ENCODE measurements at places on chromosomes 5 and 9.
A peak's percentile ranks its signal among the peaks of the same experiment; 100 is the strongest.

DNA sequence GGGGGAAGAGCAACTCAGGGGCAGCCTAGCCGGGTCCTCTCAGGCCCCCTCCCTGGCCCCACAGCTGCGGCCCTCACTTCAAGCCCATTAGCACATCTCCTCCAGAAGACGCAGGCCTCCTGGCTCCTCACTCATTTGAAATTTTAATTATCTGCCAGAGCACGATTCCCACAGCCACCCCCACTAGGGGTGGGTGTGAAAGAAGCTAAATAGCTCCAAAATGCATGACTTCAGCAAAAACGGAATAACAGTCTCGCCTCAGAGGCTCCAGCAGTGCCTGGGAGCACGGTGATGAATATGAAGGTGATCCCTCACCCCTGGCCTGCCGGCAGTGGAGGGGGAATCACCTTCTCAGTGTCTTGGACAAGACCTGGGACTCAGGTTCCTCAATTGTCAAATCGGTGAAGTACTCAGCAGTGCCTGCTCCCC is 61.1 kb upstream of the HRH2 start:
- DNase-seq, result no peak

DNA sequence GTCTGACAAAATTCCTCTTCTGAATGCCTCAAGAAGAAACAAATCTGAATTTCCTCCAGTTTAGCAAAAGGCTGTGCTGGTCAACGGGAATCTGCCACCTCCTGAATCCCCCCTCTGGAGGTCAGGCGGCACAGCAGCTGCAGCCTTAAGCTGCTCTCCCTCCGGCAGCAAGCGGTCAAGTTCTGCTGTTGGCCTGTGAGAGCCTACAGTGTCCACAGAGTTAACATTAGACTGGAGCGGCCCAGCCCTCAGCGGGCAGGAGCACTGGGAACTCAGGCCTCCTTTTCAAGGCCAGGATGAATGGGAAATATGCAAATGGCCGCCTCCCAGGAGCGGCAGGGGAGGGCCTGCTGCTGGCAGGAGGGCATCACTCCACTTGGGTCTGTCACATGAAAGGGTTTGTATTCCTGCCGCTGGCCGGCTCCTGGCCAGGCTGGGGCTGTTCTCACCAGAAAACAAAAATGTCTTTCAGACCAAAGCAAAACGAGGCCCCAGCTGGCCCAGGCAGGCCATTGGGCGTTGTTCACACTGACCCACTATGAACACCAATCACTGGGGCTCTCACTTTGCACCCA is 8.2 kb downstream of the ACSL6 start:
- no peak for DNase-seq

DNA sequence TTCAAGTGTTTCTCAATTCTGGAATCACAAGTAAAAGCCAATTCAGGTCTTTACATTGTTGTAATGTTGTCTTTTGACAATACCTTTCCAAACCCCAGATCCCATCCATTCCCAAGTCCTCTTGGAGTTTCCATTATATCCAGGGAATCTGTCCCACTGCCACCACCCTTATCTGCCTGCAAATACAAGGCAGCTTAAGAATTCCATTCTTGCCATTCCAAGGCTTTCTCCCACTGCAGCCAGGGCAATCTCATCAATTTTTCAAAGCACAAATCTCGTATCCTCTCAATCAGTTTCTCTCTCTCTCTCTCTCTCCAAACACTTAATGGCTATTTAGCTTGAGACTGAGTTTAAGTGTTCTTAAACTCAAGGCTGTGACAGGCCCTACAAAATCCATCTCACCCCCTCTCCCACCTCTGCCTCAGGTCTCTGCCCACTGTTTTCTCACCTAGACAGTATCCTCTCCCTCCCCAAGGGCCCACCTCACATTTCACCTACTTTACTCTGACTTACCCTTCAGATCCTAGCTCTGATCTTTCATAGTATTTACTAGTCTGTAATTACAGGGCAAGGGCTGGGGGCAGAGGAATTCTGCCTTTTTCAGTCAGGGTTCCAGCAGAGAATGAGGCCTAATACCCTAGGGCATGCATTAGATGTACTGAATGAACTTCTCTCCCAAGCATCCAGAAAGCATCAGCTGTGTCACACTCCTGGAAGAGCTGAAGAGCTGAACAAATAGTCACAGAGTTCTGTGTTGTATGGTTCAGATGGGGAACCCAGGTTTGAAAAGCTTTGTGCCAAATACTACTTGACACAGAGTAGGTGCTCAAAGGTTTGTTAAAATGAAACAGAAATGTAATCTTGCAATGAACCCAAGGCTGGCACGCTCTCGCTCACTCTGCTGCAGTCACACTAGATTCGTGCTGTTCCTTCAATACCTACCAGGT is 46.0 kb downstream of the RAPGEF1 start:
- no peak for DNase-seq

GRCh38 chr5:125700380-125700861 is 722.8 kb upstream of the GRAMD2B start:
- no peak for DNase-seq

- no peak for DNase-seq
Measured at GRCh38 chr9:74770508-74771261, 117.0 kb downstream of the TRPM6 start.

- DNase-seq, result no peak
Measured at GRCh38 chr5:78979909-78980308, 5.2 kb downstream of the ARSB start.

DNA sequence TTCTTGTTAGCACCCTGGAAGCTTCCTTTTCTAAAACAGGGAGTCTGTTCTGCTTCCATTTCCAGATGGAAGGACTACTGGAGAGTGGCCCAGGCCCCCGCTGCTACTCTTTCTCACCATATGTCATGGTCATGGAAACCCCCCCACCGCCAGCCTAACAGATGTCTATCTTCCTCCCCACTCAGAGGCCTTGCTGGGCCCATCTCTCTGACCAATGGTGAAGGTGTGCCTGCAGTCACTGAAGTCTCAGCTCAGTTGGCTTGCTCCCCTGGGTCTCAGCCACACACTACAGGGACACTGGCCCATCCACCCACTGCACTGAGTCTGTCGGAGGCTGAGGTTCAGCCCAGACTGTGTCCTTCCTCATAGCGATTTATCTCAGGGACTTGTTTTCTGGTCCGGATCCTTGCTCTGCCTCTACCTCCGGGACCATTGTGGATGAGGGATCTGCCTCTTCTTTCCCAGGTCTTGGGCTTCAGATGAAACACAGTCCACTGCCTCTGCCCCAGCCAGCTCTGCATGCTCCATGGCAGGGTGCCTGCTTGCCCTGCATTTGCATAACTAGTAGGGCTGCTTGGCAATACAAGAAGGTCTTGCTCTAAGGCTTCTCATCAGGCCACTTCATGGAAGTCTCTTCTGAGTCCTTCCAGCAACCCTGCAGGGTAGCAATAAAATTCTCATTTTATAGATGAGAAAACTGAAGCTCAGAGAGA is 30.8 kb downstream of the GALNT12 start:
- no peak for DNase-seq

- DNase-seq, result no peak
Measured at GRCh38 chr9:128385496-128386460, 14.6 kb downstream of the URM1 start.

- no peak for DNase-seq
Measured at GRCh38 chr5:14153071-14153864, 10.1 kb downstream of the TRIO start.

DNA sequence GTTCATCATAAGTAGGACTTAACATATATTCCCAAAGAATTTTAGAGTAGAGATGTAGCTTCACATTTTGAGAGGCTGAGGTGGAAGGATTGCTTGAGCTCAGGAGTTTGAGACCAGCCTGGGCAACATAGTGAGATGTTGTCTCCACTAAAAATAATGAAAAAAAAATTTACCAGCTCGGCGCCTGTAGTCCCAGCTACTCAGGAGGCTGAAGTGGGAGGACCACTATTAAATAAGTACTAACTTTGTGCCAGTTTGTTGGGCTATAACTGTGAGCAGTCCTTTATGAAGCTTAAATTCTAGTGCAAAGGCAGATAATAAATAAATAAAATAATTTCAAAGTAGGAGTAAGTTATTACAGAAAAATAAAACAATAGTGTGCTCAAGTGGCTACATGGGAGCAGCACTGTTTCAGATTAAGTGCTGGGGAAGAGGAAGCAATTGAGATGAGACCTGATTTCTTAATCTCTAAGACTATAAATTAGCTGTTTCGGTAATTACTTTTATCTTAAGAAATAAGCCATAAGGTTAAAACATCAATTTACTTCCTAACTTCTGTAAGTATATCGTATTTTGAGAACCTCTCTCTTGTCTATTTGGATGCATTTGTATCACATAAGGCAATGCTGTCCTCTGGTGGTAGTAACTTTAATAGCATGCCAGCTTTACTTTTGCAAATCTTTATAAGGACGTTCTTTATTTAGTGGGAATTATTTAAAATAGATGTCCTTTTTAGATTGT is 98.9 kb downstream of the CSNK1G3 start:
- DNase-seq, result peak; percentile 21

GRCh38 chr9:90307891-90308290 is 334.7 kb downstream of the DIRAS2 start:
- DNase-seq, result no peak

DNA sequence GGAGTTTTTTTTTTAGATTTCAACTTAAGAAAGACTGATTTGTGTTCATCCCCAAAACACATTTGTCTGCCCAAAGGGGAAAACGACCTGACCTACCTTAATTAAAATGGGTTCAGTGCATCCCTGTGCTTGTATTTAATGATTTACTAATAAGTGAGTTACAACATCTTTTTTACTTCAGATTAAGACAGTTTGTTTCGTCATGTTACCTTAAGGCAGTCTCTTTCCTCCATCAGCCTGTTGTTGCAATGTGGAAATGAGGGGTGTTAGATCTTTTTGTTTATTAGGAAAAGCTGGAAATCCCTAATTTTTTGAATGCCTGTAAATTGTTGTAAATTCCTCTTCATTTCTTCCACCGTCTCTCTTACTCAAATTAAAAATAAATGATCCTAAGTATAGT is 177.5 kb downstream of the GDNF start:
- no peak for DNase-seq

DNA sequence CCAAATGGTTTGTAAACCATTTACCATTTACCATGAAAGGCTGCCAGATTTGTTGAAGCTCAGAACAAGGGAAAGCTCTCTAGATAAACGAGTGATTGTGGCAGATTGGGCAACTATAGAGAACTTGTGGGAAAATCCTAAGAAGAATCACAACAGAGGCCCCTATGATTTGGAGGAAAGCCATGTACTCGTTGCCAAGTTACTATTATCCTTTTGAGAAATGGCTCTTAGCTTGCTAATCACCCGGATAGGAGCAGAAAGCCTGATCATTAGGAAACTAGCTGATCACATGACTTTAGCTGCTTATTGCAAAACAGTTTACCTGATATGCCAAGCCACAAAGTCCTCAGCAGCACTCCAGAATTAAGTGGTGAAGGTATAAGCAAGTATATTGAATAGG is 23.5 kb upstream of the ATG10 start:
- DNase-seq, result no peak

DNA sequence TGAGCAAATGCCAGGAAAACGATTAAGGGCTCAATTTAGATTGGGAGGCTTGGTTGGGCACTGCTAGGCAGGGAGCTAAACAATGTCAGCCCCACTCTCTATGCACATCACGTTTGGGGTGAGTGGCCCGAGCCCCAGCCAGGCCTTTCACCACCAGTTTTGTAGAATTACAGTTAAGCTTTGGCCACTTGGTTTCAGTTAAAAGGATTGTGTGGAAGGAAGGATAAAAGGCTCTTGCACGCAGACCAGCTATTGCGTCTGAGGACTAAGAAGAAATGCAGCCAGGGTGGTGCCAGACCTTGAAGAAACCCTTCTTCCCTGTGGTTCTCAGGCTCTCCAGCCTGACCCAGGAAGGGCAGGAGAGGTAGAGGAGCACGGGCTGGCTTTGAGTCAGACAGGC is 125.3 kb upstream of the SLC44A1 start:
- DNase-seq, result no peak

- no peak for DNase-seq
Measured at GRCh38 chr5:168282120-168282519, 9.3 kb upstream of the WWC1 start.

- no peak for DNase-seq
Measured at GRCh38 chr5:61966997-61967396, 339.0 kb upstream of the KIF2A start.

- peak; percentile 76 for DNase-seq
Measured at GRCh38 chr5:74257645-74258313, 382.7 kb downstream of the ENC1 start.

- DNase-seq, result no peak
Measured at GRCh38 chr5:16617274-16617968, 624 bp upstream of the RETREG1 start.

DNA sequence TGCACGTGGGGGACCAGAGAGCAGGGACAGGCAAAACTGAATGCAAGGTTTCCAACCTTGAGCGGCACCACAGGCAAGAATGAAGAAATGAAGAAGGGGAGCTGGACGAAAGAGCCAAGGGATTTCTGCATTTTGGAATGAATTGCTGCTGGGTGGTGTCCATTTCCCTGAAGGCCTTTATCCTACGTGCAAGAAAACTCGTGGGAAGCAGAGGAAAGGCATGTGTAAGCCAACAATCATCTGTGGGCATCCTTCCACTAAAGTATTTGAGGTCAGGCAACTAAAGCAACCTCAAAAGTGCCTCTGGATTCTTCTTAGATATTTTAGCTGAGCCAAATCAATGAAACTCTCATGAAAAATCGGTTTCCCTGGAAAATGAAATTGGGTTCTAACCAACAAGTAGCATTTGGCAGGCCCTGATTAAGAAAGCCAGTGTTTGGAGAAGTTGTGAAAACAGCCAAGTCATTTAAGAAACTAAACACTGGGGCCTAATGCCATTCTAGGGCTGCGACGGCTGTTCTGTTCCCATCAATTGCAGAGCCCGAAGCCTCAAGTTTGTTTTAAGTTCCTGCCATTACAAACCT is 4.7 kb upstream of the TGFBI start:
- no peak for DNase-seq

DNA sequence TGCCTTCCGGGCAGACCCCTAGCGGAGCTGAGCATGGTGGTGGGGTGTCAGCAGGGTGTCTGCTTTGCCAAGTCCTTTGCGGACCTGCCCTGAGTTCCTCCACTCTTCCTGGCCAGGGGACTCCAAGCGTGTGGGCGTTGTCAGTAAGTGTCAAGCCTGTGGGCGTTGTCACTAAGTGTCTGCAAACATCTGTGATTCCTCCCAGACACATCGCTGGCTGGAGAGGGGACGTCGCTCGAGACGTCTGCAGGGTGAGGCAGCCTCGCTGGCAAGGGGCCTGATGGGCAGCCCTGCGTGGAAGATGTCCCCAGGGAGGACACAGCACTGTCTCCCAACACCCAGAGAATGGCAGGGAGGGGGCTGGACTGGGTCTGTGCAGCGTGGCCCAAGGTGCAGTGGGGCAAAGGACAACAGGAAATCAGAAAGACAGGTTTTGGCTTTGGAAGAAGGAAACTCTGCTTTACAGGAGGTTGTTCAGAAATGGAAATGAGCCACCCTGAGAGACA is 28.8 kb downstream of the ADAMTSL2 start:
- DNase-seq, result no peak

DNA sequence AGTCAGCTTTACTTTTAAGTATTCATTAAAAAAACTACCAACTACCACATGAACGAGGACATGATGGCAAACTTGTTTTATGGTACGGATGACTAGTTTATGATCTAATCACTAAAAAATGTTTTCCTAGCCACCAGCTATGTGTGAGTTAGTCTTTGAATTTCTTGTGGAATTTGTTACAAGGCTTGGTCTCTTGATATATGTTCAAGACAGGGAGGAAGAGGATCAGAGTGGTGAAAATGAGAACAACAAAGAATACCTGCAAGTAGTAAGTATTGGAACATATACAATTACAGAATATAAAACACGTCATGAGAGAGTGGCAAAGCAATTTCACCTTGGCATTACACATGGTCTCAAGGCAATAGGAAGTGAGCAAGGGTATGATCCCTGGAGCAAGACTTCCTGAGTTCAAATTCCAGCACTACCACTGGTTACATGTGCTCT is 548.6 kb upstream of the TLE4 start:
- DNase-seq, result no peak
